ENCODE measurements at places on chromosomes 2 and 18.

- DNase-seq: peak; percentile 51
These were observed 5.1 kb downstream of the DGUOK start for GRCh38 chr2:73931531-73932500.

DNA sequence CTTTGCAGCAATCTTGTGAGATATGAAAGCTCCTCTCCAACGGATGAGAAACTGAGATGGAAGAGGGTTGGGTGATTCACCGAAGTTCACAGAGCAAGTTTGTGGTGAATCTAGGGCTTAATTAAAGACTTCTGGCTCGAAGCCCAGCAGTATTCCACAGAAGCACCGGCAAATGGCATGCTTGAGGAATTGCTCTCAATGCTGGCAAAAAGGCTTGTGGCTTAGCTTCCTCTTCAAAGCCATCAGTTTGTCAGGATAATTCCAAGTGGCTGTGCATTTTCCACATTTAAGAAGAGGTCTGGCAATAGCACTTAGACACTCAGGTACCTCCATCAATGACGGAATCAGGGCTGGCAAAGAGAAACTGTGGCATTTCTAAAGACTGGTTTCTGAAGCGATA is 98.7 kb upstream of the SLC66A3 start:
- DNase-seq: no peak

DNA sequence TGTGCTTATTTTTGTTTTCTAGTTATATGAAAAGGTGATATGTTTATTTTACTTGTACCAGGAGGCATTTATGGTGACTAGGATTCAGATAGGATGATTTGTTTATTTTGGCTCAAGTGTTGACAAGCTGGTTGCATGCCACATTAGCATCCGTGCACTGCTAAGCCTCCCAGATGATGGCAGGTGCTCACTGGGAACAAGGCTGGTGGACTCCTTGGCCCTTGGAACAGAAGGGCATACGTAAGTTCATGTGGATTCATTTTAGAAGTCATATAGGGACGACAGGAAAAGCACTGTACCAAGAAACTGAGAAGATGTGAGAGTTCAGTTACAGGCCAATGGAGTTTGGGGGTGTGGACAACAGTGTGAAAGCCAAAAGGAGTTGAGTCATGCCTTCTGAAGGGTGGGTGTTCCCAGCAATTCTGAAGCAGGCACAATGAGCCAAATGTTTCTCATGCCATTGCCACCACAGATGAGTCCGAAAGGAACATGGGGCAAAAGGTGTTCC is 166.2 kb downstream of the PHLPP1 start:
- no peak for DNase-seq

DNA sequence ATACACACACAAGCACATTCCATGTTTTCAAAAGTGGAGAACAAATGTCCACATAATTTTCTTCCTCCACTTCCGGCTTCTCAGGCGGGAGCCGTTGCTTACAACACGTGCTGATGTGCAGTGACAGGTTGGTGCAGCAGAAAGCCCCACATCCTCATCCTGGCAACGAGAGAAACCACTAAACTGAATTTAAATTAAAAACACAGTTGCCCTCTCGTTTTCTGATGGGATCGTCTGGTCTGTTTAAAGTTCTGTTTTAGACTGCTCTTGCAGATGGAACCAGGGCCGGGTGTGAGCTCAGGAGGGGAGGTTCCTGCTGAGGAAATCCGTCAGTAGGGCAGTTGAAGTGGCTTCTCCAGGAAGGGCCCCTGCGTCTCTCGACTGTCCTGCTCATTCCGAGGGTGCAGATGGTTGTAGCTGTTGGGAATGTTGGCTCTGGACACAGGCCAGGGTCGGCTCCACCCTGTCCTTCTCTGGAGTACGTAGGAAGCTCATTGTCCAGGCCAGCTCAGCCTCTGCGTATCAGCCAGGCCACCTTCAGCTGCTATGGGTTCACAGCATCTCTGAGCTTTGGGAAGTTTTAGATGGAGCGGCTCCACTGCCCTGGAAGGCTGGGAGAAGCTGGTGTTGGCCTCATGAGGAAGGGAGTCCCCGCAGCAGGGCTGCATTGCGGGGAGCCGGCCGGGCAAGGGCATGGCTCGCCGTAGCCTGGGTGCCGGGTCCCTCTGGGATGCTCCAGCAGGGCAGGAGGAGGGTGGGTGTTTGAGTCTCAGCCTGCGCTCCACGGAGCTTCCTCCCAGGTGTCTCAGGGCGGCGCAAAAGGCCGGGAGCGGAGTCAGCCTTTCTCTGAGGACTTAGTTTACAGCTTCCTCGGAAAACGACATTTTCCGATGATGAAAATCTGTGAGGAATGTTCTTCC is 58.3 kb downstream of the NFATC1 start:
- DNase-seq: no peak

DNA sequence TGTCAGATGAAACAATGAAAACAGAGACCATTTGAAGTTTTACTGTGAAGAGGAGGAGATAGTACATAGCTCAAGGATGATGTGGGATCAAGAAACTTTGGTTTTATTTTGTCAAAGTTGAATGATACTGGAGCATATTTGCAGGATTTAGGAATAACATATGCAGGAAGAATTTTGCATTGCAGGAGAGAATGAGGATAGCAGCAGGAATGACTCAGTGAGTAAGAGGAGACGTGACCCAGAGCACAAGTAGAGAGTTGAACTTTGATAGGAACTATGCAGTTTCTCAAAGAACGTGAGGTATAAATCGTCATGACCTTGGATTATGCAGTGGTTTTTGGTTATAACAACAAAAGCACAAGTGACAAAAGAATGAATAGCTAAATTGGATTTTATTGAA is 47.7 kb downstream of the MAPRE2 start:
- no peak for DNase-seq

- no peak for DNase-seq
These were observed 114.5 kb upstream of the ZFP36L2 start for GRCh38 chr2:43340945-43341356.

DNA sequence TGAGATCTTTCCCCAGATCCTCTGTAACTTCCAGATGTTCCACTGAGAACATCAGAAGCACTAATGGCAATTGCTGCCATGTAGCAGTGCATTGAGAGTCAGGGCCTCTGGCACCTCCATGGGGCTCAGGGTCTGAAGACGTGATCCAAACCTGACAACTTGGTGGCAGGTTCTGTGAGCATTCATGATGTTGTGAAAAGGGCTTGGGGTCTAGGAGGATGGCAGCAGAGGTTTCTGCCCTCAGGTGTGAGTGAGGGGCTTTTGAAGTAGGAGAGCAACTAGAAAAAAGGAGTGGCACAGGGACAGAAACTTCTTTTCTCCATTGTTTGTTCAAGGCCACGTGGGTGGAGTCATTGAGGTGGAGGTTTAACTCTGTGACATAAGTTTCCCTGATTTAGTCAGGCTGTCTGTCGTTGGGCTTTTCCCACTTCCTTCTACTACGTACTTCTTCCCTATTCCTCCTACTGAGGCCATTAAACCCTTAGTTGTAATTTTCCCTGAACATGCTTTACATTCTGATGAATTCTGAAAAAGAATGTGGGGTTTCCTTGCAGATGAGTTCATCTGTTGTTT is 13.1 kb downstream of the CFLAR start:
- peak; percentile 58 for DNase-seq

- no peak for DNase-seq
These were observed 1346.4 kb upstream of the CDH2 start for GRCh38 chr18:29523371-29523770.

DNA sequence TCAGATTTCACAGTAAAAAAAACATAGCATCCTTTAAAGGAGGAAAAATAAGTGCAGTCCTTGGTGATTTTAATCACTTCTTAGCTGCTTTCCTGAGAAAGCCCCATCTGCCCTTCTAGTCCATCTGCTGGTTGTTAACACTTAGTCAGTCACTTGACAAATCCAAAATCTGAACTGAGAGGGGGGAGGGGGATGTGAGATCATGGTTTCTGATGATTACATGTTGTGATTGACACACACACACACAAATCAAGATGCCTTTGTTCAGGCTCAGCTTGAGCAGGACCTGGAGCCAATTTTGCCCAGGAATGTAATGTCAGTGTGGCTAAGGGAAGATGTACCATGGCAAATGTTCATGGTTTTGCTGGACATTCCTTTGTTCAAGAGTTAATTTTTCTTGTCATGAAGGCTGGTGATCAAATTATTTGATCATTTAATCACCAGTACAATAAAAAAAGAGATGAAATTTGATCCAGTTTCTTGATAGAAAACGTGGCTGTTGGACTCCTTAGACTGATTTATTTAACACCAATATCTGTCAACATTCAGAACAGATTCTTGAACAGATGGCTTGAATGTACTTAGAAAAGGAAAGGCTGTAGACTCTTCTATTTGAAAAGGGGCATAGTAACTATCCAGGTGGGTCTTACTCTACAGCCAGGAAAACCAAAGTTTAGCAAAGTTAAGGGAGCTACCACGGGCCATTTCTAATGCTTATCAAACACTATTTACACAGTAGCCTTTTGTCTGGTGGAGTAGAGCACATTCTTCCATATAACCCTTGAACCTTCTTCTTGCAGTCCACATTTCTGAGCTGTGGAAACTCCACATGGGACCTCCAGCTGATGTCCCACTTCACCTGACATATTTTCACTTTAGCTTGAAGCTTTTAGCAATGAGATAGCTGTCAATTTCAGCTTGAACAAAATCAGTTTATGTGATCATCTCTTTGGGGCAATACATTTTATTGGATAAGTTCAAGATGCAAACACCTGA is 408.7 kb downstream of the PIK3C3 start:
- DNase-seq: no peak
